Activated CD4-positive, alpha-beta T cell treated with anti-CD3 and anti-CD28 coated beads for 24 hours (primary cell): ENCODE measurements at places on chromosomes 12 and 14.

- no peak for DNase-seq
Measured at GRCh38 chr12:41795910-41796309, 348.8 kb downstream of the GXYLT1 start.

DNA sequence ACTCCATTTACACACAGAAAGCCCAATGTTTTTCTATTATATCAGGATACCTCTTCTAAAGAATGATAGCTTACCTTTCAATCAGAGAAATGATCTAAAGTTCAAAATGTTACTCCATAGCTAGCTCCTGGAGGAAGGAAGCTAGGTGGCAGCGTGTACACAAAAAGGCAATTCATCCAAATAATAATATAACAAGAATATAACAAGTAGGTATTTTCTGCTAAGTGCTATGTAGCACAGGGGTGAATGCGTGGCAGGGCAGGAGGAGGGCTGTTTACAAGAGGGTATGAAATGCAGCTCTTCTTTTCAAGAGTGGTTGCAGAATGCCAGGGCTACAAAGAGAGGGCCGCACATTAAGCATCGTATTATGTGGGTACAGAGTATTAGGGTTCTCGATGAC, 663 bp upstream of the SNAPC1 start:
- DNase-seq: no peak

DNA sequence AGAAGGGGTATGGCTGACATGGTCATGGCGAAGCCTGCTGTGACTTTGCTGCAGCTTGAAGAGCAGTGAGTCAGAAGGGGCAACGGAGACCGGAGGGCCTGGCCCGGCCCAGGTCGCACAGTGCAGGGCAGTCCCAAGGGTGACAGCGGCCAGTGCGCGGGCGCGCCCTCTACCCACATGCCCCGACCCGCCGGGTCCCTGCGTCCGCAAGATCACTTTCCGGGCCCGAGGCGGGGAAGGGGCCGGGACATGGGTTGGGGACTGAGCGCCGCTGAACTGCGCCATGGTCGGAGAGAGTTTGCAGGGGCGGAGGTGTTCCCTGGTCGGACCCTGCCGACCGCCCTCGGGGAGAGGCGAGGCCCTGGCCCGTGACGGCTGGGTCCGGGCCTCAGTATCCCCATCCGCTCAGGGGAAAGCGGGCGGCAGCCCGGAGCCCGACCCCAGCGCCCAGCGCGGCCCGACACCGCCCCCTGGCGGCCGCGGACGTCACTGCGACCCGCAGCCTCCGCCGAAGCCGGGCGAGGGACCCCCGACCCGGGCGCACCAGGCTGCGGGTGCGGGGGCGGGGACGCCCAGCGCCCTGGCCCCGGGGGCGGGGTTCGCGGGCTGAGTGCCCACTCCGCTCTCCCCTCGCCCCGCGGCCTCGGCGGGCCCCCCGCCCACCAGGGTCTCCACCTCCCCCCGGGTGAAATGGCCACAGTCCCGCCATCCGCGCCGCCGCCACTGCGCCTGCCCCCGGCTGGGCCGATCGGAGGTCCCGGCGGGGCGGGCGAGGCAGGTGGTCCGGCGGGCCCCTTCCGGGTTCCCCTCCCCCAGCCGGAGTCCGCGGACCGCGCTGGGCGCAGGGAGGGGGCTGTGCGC, 7.2 kb upstream of the ANKRD9 start:
- DNase-seq: peak; percentile 51

DNA sequence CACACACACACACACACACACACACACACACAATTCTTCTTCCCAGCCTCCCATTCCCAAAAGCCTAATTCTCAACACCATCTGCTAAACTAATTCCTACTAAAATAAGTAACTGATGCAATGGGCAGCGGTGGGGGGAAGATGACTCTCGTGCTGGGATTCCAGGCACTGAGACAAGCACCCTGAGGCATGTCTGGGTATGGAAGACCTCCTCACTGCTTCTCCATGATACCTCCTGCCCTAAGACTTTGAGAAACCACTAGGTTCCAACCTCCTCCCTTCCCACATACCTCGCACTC, 789 bp upstream of the VWF start:
- no peak for DNase-seq

DNA sequence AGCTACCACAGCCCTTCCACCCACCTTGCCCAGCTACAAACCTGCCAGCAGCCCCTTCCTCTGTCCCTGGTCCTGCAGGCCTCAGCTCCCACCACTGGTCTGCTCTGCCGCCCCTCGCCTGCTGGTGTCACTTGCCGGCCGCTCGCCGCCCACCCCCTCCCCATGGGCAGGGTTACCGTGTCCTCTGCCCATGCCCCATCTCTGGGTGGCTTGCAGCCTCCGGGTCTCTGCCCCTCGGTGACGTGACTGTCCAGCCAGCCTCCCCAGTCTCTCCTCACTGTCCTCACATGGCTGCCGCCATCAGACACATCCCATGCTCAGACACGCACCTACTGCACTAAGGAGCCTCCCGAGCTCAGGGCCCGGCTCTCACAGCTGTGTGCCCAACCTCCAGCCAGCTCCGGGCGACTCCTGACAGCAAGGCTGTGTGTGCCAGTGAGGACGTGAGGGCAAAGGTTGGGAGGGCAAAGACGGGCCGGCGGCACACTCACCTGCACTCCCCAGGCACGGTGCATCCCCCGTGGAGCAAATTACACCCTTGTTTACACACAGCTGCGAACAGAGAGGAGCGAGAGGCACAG, 13.4 kb downstream of the JAG2 start:
- no peak for DNase-seq

GRCh38 chr14:39847194-39847593, 415.0 kb upstream of the FBXO33 start:
- no peak for DNase-seq

DNA sequence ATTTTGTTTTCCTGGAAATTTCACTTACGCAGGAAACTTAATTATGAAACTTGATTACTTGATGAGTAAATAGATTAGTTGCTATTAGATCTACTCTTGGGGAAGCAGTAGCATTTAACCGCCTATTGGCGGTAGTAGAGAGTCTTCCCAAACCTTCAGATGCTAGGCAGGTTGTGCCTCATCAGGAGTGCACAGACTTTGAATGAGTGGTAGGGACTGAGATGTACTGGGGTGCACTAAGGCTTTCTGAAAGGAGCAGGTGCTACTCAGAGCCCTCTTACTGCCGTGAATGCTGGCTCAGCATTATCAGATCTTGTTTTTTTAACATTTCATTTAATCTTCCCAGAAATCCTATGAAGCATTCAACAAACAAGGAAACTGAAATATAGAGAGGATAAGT, 7.7 kb downstream of the GATC start:
- DNase-seq: no peak
